Effector memory CD8-positive, alpha-beta T cell (primary cell): ENCODE measurements at places on chromosomes 1 and 21.

DNA sequence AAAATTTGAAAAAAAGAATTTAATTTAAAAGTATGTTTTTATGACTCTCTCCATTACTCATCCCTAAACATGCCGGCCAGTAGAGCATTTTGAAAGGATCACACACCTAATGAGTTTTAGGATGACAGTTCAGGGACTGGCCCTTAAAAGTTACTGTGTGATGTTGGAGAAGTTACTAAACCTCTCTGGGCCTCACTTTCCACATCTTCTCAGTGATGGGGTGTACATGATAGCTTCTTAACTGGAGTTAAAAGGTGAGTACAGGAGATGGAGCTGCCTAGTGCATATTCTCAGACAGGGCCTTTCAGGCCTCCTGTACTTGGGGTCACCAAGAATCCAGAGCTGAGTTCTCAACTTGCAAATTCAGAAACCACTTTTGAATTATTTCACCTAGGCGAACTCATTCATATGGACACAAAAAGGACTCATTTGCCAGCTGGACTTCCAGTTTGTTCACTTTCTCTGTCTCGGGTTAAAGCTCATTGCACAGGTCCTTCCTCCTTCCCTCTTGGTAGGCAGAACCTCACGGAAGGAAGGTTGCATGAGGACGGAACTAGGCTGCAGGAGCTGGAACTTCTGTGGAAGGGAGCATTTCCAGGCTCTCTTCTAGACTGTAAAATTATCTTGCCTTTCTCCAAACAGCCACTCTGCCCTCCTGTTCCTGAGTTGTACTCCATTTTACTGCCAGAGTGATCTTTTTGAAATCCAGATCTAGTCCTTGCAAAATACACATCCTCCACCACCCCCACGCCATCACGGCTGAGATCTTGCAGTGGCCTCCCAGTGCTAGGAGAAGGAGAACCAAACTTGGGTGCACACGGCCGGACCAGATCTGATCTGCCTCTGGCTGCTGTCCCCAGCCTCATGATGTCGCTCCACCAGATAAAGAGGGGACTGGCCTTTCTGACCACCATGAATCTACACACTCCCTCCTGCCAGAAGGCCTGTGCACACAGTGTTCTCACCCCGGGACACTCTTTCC is 4.3 kb upstream of the SLC30A1 start:
- DNase-seq: no peak

- DNase-seq: no peak
These were observed 87.7 kb downstream of the SNX7 start for GRCh38 chr1:98749152-98749756.

GRCh38 chr1:172719694-172720138 is 60.8 kb downstream of the FASLG start:
- peak; percentile 37 for DNase-seq

GRCh38 chr1:226547754-226548191 is 791 bp upstream of the STUM start:
- DNase-seq: peak; percentile 39

- no peak for DNase-seq
These were observed 16.2 kb downstream of the C1orf159 start for GRCh38 chr1:1099506-1100183.

DNA sequence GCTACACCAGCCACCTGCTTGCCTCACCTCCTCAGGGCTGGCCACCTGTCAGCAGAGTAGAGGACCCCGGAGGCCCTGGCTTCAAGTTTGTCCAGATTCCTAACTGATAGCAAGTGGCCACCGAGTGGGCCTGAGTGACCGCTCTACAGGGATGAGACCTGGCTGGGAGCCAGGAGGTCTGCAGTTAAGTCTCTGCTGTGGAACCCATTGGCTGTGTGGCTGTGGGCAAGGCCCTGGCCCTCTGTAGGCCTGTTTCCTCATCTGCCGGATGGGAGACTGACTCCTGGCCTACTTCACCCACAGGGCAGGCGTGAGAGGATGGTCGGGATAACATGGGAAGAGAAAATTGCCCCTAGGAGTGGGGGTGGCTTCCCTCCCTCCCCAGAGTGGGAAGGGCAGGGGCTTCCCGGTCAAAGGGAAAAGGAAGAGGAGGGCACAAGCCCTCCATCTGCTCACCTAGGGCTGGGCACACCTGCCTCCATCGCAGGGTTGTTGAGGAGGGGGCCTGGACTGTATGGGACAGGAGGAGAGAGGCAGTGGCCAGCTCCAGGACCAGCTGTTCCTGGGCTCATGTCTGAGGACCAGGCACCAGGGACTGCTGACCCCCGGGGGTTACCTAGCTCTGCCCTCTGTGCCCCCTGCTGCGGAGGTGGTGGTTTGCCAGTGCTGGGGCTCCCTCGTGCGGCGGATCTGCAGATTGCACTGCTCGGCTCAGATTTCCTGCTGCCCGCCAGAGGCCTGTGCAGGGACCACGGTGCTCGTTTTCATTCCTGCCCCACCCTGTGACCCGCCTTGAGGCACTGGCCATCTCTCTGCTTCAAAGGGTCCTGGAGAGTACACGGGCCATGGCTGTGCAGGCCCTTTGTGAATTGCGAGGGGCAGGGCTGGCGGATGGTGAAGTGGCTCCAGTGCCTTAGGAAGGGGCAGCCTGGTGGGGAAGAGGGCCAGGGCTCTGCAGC is 9.1 kb upstream of the MTFR1L start:
- peak; percentile 79 for DNase-seq

- DNase-seq: peak; percentile 3
These were observed 46.1 kb upstream of the BACE2 start for GRCh38 chr21:41121785-41122415.

DNA sequence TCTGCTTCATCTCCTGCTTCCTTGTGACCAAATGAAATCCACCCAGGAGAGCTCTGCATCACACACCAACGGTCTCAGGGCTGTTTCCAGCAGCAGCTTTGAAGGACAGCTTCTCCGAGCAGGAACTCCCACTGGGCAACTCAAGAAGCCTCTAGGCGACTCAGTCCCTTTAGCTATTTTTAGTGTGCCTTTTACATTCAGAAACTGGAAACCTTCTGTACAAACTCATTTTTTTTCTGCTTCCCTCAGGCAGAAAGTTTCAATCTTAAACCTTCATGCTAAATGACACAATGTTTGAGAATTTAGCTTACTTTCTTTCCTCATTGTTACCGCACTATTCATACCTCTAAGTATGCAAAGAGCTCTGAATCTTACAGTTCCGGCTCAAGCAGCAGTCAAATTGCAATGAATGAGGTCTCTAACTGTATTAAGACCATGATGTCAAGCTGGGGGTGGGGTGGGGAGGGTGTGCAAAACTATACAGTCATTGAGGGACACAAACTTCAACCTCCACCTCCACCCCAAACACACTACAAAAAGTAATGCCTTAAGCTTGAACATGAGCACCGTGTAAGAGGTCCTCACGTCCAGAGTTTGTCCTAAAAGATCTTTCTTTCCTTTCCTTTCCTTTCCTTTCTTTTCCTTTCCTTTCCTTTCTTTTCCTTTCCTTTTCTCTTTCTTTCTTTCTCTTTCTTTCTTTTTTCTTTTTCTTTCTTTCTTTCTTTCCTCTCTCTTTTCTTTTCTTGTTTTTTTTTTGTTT is 16.4 kb upstream of the TARBP1 start:
- no peak for DNase-seq

DNA sequence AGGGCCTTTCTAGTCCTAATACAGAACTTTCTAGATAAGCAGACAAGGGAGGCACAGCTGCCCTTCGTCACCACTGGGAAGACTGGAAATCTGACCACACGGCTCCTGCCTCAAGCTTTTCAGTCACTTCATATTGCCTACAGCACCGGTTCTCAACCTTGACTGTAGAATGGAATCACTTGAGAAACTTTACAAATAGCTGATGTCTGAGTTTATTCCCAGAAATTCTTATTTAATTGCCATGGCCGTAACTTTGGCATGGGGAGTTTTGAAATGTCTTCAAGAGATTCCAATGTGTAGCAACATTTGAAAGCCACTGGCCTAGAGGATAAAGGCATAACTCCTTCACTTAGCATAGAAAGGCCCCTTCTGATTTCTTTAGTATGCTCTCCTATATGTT is 42.4 kb upstream of the STMN1 start:
- DNase-seq: no peak

DNA sequence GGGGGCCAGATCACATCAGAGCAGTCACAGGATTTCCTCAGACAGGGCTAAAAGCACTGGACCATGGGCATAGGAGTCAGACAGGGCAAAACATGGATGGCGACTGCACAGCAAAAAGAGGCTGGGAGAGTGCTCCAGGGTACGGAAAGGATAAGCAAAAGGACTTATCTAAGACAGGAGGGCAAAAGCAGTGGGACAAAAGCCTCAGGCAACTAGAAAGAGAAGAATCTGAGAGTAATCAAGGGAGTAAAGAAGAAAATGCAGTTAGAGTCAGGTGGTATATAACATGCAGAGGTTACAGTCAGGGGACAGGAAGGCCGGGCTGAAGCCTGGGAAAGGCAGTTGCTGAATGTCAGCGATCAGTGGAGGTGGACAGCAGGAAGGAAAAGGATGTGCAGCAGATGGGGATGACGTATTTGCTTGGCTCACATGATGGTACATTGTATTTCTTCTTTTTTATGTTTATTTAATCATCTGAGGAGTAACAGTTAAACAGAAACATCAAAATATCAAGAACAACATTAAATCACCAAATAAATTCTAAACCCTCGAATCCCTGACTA is 63.1 kb upstream of the CNN3 start:
- DNase-seq: no peak

GRCh38 chr21:31193761-31194160 is 150.3 kb downstream of the TIAM1 start:
- no peak for DNase-seq

DNA sequence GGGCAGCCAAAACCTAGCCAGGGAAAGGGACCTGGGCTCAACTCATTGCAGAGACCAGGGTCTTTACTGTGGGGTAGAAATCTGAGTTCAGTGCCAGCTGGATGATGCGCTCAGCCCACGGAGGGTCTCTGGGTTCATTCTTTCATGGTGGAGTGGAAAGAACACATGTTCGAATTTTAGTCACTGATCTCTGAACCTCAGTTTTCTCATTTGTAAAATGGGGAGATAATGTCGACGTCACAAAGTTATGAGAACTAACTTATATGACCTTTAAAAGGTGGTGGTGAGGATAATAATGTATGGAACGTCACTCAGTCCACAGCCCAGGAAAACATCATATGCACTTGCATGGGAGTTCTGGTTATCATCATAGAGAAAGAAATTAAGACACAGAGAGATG is 1.2 kb upstream of the TAL1 start:
- DNase-seq: no peak

DNA sequence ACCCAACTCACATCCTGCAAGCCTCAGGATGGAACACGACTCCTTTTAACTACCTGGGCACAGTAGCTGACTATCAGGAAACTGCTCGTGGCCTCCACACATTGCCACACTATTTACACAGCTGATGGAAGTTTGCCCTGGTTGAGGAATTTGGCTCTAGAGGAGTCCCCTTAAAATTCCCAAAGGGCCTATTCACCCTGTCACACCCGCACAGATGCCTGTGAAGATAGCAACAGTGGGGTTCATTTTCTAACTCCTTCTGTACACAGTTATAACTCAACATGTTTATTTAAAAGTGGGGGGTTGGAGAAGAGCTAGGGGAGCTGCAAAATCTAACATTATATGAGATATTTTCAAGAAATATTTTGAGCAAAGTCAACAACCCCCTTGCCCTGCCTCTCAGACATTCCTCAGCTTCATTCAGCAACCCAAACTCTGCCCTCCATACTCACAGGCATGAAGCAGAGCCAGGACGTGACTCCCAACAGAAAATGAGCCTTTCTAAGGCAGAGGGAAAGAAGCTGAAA is 35.8 kb upstream of the CCN1 start:
- DNase-seq: no peak

- no peak for DNase-seq
These were observed 18.2 kb downstream of the SCCPDH start for GRCh38 chr1:246742396-246742795.

DNA sequence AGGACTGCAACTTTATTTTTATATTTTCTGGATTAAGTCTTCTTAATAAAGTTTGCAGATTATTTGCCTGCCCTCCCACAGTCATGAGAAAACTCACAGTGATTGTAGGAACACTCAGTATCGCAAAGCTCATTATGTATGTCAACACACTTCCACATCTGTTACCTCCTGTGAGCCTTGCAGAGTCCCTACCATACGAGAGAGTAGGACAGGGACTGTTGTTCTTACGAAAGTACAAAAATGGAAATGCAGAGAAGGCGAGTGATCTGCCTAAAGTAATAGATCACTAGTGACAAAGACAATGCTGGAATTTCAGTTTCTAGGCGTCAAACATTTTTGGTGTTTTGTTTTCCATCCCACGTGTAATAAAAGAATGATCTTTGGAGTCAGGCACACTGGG is 131.7 kb downstream of the SYT2 start:
- DNase-seq: no peak

DNA sequence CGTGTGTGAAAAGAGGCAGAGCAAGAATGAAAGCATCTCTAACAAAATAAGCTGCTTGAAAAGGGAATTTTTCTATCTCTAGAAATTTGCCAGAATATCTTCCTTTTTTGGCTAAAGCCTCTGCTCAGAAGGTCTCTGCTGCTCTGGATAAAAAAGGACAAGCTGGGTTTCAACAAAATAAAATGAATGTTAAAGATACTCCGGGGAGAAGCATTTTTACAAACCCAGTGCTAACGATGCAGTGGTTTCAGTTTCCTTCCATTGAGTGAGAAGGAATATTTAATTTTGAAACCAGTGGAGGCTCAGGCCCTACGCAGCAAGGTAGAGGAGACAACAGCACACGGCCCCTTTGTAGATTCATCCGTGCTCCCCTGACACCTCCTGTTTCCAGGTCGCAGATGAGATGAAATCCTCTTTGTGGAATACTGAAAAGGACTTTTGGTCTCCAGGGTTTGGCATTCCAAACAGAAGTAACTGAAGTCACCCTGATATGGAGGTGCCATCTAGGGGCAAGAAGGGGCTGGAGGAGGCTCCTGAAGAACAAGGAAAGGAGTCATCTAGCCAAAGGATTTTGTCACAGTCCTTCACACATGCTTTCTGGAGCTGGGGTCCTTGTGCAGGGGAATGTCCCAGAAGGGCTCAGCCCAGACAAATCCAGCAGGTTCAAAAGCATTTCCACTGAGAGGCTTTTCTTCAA is 65.7 kb upstream of the SYT6 start:
- no peak for DNase-seq

- peak; percentile 79 for DNase-seq
These were observed 63.2 kb downstream of the CD247 start for GRCh38 chr1:167454894-167455785.

GRCh38 chr1:239725933-239726332 is 339.6 kb downstream of the CHRM3 start:
- DNase-seq: no peak

DNA sequence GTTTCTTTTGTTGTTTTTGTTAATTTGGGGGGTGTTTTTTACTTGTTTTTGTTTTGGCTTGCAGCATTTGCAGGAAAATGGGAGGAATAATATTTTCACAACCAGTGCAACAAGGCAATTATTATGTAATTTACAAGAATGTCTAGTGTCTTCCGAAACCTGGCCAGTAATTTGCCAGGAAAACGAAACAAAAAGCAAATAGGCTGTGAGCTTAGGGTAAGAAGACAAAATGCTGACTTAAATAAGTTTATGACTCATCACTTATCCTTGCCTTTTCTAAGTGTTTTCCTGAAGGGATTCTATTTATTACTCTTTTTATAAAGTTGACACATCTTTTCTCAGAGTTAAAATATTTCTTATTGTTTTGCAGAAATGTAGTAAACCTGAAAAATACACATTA is 49.8 kb downstream of the KCNT2 start:
- DNase-seq: no peak
